Inflammatory macrophage treated with lipopolysaccharide for 1 hour (primary cell): ENCODE measurements at places on chromosomes 12 and 14.

DNA sequence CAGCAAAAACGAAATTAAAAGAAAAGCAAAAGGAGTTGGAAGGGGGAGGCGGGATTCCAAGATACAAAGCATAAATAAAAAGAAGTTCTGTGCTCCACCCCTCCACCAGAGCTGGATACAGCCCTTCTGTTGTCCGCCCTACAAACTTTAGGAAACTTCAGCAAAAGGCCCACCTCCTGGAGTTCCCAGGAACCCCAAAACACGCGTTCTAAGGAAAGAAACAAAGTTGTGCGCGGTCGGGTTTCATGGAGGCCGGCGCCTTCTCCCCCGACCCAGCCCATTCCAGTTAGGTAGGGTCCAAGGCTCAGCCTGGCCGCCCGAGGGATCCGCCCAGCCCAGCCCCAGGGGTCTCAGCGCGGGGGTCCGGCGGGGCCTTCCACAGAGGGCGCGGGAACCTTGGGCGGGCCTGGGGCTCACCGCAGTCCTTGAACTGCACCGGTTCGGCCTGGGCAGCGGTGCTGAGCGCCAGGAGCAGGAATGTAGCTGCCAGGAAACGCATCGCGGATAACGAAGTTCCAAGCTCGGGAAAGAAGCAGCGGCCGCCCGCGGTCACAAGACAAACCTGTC lies at the start of gene NPC2:
TSS of gene NPC2 (minus strand) at position 530 of the 567 bp plus-strand sequence. CDS start at position 499, 31 bp downstream.
- no peak for DNase-seq

GRCh38 chr14:22497144-22497423 lies 91.9 kb downstream of the DAD1 start:
- DNase-seq: no peak

DNA sequence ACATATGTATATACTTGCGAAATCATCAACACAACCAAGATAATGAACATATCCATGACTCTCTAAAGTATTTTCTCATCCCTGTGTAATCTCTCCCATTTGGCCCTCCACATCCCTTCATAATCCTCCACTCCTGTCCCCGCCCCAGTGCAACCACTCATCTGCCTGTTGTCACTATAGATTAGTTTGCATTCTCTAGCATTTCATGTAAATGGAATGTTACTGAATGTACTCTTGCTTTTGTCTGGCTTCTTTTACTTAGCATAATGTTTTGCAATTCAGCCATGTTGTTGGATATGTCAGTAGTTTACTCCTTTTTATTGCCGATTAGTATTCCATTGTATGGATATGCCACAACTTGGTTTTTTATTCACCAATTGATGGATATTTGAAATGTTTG lies 99.1 kb downstream of the BICD1 start:
- no peak for DNase-seq

DNA sequence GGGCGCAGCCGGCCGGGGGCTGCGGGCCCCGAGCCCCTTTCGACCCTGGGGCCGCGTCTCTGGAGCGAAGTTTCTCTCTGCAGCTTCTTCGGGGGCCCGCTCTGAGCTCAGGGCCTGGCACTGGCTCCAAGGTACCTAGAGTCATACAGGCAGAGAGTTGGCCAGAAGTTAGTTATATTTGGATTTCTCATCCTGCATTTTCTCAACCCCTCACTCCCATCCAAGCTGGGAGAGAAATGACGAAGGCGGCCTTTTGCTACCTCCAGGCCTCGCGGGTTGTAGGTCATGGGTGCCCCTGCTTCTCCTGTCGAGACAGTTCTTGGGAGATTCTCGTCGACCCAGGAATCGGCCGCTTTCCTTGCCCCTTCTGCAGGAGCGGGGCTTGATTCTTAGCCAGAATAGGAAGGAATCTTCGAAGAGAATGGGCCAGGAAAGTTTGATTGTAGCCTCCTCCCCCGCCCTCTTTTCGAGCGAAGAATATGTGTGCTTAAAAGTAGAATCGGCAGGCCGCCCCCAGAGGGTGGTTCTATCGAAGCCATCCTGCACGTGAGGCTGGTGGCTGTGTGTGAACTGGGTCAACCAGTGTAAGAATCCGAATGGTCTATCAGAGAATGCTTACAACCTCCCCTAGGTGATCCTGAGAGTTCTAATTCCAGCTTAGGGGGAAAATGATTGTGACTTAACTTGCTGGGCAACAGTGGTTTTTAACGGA lies 785 bp downstream of the MLEC start:
- DNase-seq: no peak

GRCh38 chr12:101803978-101804377 lies 26.8 kb downstream of the GNPTAB start:
- no peak for DNase-seq

DNA sequence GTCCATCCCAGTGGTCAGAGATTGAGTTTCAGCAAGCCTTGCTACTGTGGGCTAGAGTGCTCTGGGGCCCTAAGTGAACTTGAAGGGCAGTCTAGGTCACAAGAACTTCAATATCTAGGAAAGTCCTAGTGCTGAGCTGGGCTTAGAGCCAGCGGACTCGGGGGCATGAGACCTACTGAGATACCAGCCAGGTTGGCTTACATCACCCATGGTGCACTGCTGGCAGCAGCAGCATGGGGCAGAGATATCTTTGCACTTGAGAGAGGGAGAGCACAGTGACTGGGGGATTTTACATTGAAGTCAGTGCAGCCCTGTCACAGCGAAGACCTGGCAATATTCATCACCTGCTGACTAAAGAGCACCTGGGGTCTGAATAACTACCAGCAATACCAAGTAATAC lies 158.3 kb upstream of the PRKD1 start:
- DNase-seq: no peak

DNA sequence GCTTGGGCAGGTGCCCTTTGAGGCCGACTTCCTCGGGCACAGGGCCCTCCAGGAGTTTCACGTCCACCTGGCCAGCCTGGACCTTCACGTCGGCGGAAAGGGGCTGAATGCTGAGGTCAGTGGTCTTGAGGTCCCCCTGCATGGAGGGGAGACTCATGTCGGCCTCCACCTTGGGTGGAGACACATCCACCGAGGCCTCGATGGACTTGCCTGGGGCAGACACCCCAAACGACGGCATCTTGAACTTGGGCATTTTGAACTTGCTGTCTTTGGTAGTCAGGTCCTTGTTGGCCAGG lies 24.0 kb downstream of the PLD4 start:
- no peak for DNase-seq

DNA sequence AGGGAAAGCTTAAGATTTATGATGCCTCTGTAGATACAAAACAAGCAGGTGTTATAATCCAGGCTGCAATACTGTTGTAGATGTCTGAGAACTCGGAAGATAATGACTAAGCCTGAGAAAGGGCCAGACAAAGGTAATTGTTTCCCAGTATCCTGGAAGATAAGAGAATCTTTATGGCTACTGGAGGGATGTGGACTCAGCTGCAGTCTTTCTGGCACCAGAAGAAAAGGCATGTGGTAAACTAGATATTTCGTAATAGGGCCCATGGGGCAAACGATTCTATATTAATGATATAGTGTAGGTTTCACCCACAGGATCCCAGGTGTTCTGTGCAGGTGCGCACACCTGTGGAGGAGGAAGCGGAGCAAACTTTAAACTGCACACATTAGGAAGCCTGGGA lies 9.2 kb upstream of the APOLD1 start:
- DNase-seq: no peak

- DNase-seq: no peak
Observed at GRCh38 chr14:68216079-68216478, 396.5 kb downstream of the RAD51B start.

DNA sequence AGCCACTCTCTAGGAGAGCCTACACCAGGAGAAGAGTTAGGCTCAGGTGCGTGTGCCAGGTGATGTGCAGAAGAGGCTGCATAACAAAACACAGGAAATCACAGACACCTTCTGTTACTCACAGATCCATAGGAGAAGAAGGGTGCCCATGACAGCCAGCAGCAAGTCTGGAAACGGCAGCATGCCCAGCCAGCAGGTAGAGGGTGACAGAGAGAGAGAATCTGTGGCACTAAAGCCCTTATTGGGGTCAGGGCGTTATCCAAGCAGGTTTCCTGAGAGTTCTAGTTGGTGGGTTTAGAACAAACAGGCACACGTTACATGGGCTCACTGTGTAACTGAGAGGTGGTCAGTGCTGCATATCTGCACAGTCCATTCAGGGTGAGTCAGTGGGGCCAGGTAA lies 14.9 kb upstream of the SLC8A3 start:
- no peak for DNase-seq

- no peak for DNase-seq
Observed at GRCh38 chr12:6768437-6768914, 2.3 kb downstream of the PTMS start.
